ENCODE measurements at places on chromosomes 7 and 10.

DNA sequence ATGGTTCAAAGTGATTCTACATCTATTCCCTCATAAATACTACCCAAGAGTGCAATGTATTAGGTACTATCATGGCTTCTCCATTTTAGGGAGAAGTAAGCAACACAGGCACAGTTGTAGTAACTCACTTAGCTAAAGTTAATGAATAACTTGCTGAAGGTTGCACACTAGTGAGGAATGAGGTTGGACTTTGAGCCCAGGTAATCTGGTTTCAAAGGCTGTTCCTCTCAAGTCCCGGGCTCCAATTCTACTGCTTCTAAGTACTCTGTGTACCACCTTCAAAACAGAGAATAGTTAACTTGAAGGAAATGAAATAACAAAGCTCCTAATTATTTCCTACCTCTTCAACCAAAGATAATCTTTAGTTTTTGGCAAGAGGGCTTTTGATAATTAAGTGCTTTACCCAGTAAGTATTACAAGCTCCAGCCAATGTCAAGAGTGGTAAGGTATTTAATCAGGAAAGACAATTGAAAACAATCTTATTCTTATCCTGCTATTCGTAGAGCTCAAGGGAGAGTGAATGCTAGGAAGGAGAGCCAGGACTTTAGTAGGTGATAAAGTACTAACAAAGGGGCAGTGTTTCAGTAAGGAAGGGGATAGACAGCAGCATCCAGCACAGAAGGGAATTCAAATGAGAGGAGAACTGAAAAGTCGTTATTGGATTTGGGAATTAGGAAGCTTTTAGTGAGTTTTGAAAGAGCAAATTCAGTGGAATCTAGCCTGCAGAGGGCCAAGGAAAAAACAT is 158.2 kb upstream of the PTPRZ1 start:
- DNase-seq, result no peak

GRCh38 chr10:6056411-6057135 is 5.6 kb downstream of the IL2RA start:
- DNase-seq, result no peak

- no peak for DNase-seq
Measured at GRCh38 chr7:29598613-29599012, 35.0 kb downstream of the PRR15 start.

- no peak for DNase-seq
Measured at GRCh38 chr10:130066743-130067142, 43.9 kb downstream of the C10orf143 start.

DNA sequence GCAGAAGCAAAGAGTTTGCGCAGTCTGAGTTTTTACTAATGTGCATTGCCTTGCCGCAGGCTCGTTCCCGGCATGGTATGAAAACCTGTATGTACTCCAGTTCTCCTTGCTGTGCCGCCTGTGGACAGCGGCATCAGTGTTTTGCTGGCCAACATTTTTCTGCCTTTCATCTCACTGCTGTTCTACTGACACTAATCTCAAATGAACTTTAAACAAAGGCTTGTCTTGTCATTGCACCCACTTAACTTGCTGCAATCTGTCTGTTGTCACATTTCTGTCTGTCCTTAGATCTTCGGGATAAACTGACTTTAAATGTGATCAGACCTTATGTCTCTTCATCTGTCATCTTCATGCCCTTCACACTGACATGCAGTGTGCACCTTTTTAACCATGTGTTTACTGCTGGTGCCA is 71.7 kb upstream of the ZNRF2 start:
- DNase-seq, result no peak

GRCh38 chr10:86674912-86675311 is 6.6 kb downstream of the LDB3 start:
- no peak for DNase-seq

- DNase-seq, result no peak
Measured at GRCh38 chr10:79483299-79483698, 29.0 kb upstream of the EIF5AL1 start.

GRCh38 chr10:126235091-126235978 is 152.9 kb downstream of the ADAM12 start:
- DNase-seq, result no peak

- no peak for DNase-seq
Measured at GRCh38 chr7:104934665-104935064, 79.3 kb upstream of the KMT2E start.

- no peak for DNase-seq
Measured at GRCh38 chr7:36810489-36810888, 86.2 kb upstream of the AOAH start.

DNA sequence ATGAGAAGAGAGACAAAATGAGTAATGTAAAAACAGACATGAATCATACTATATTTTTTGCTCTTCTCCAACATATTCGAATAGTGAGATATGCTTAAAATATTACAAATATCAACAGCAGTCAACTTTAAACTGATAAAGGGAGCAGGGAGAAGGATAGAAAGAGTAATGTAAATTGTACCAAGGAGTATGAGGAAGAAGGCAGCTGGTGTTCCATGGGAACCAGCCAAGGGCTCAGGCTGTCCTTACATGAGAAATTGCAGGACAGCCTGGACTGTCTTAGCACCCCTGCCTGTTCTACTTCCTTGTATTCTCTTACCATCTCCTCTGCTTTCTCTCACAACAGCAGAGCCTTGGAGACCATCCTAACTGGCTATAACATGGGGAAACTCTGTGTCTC is 128.7 kb downstream of the TSPAN12 start:
- DNase-seq, result no peak

DNA sequence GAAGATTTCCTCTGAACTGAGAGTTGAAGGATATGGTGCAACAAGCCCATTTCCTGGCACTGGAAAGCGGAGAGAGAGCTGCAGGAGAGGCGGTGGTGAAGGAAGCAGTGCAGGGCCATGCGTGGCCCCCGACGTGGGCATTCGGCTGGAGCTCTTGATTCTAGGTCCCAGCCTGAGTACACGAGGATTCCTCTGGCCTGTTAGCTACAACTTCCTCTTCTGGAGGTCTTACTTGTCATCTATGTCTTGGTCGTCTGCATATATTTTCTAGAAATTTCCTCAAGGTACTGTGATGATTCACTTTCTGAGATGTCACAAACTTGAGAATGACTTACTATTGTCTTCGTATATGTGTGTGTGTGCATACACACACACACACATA is 59.2 kb upstream of the JAZF1 start:
- no peak for DNase-seq

GRCh38 chr7:18997477-18998150 is 119.8 kb downstream of the TWIST1 start:
- DNase-seq, result no peak

DNA sequence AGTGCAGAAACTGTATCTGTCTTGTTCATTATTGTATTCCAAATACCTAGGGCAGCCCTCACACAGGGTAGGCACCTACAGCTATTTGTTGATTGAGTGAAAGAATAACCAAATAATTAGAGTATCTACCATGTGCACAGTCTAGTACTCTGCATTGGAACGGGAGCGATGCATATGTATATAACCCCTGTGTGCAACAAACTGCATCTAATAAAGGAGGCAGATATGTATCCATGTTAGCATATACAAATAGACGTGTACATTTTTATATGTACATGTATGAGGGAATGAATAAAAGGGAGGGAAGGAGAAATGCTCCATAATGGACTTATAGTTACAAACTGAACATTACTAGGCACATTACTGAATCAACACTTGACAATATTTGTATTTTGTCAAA is 191.3 kb upstream of the PTPRZ1 start:
- DNase-seq, result no peak

DNA sequence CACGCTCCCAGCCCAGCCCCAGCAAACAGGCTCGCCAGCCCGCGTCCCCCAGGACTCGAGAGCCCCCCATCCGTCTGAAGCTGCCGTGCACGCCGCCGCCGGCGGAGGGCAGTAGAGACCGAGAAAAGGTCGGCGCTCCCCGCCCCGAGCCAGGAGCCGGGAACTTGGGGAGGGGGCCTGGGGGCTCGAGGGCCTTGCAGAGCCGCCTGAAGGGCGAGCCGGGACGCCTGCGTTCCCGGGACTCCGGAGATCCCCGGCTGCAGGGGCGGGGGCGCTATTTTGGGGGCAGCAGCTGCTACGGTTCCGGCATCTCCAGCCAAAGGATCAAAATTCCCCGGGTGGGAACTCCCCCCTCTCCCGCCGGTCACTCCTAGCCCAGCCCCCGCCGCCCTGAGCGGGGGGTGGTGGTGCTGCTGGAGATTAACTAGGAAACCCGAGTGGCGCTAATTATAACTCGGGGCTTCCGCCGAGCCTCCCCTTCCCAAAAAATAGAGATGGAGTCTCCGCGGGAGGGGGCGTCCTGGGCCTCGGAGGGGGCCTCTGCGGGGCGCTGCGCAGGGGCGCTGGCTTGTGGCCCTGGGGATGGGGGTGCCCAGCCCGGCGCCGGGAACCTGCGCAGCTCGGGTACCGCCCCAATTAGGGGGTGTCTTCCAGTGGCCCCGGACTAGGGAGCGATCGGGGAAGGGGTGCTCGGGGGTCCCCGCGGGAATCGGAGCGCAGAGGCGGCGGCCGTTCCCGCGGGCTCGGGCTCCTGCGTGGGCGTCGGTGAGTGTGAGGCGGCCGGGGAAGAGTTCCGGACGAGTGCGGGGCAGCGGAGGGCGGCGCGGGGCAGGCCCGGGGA is 608 bp downstream of the ACHE start:
- DNase-seq, result no peak

- DNase-seq, result no peak
Measured at GRCh38 chr7:7203813-7204575, 21.6 kb downstream of the C1GALT1 start.

GRCh38 chr10:13670311-13670710 is 83.5 kb downstream of the PRPF18 start:
- no peak for DNase-seq

DNA sequence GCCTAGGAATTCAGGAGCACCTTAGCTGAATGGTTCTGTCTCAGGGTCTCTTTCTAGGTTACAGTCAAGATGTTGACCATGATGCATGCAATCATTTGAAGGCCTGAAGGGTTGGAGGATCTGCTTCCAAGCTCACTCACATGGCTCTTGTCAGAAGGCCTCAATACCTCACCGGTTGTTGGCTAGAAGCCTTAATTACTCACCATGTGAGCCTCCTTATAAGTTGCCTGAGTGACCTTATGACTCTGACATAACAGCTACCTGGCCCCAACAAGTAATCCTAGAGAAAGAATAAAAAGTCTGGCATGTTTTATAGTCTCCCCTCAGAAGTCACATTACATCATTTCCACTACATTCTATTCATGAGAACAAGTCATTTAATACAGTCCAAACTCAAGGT is 3.4 kb upstream of the C1GALT1 start:
- DNase-seq, result no peak

DNA sequence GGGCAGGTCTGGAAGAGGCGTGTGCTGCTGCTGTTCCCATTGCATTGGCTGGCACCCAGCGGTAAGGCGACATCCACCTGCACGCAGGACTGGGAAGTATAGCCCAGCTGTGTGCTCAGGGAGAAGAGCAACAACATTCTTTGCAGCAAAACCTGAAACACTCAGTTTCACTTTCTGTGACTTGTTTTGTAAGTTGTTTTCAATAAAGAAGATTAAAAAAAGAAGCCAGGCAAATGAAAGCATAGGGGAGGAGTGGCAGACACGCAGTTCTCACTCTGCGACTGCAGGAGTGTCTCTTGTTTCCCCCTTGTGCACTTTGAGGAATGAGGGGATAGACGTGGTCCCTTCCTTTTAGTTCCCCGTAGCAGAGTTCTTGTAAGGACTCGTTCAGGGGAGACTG is 5.8 kb downstream of the FBH1 start:
- no peak for DNase-seq

DNA sequence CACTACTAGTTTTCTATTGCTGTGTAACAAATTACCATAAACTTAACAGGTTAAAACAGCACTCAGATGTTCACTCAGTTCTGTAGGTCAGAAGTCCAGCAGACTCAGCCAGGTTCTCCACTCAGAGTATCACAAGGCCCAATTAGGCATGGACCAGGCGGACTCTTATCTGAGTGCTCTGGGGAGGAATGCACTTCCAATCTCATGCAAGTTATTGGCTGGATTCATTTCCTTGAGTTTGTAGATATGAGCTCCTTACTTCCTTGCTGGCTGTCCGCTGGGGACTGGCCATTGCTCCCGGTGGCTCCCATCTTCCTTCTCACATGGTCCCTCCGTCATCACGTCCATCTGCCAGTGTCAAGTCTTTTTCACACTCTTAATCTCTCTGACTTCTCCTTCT is 137.0 kb upstream of the PRR15 start:
- no peak for DNase-seq

GRCh38 chr7:12923971-12924370 is 236.5 kb downstream of the ARL4A start:
- DNase-seq, result no peak

DNA sequence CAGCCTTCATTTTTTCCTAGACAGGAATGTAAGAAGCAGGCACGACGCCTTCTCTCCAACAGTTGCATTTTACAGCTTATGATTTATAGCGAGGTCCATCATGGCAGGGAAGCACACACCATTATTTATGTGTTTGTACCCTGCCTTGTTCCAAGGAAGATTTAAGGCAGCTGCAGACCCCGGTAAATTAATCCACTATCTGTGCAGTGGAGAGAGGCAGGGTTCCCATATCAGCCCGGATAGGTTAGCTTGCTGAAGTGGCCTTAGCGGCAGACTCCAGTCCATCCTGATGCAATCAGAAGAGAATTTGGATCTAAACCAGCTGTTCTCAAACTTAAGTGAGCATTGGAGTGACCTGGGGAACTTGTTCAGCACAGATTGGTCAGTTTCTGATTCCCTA is 359.4 kb downstream of the GALNT17 start:
- DNase-seq, result no peak

DNA sequence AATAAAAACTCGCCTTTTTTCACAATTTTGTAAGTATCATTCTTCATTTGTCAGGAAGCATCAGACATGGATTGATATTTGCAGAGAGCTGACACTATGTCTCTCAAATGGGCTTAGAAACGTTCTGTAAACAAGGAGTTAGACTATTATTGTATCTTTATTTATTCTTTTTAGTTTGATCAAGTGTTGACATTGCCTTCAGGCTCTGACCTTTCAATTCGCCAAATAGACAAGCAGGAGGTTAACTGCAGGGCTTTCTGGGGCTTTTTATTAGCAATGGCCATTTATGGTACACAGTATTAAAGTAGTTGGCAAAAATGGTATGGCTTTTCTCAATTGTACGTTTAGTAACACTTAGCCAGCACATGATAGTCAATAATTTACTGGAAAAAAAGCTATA is 221.7 kb downstream of the ZWINT start:
- DNase-seq, result no peak

- DNase-seq, result no peak
Measured at GRCh38 chr7:50474382-50475160, 24.4 kb upstream of the FIGNL1 start.

DNA sequence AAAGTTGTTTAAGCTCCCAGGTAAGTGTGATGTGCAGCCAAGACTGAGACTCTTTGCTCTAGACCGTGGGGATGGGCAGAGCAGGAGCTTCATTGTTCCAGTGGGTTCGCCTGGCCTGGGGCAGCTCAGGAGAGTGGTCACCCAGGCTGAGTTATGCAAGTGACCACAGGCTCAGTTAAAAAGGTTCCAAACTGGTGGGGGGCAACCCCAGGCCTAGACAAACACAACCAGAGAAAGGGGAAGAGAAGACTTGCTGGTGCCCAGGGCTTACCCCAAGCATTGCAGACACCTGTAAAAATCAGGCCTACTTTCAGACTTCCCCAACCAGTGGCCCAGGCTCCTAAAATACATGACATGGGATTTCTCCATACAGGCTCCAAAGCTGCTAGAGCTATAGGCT is 21.6 kb downstream of the CREB3L2 start:
- no peak for DNase-seq

Data from substantia nigra (tissue), 51 donors.